ENCODE measurements at places on chromosomes 3 and 15.

DNA sequence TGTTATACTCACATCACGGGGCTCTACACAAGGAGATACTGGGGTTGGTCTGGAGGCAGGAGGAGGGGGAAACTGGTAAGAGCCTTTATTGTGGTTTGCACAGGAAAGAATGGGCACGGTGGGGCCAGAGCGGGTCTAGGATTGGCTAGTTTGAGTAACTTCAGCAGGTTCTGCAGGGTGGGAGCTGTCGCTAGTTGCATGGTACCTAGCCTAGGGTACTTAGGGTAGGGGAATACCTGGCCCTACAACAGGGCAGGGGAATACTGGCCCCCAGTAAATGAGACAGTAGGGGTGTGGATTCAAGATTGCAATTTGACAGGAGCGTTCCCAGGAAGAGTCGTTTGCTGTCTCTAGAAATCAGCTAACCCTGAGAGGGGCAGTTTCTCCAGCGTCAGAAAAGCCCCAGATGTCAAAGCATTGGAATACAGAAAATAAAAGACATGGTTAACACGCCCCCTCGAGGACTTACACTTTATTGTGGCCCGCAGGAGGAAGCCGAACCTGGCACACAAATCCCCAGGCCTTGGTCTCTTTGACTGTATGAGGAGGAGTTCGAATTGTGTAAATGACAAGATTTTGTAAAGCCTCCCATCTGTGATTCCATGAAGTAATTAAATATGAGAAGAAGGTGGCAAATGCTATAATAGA lies 32.0 kb downstream of the ST8SIA2 start:
- DNase-seq = no peak

GRCh38 chr3:119257654-119258410 lies 17.2 kb upstream of the B4GALT4 start:
- DNase-seq = no peak

DNA sequence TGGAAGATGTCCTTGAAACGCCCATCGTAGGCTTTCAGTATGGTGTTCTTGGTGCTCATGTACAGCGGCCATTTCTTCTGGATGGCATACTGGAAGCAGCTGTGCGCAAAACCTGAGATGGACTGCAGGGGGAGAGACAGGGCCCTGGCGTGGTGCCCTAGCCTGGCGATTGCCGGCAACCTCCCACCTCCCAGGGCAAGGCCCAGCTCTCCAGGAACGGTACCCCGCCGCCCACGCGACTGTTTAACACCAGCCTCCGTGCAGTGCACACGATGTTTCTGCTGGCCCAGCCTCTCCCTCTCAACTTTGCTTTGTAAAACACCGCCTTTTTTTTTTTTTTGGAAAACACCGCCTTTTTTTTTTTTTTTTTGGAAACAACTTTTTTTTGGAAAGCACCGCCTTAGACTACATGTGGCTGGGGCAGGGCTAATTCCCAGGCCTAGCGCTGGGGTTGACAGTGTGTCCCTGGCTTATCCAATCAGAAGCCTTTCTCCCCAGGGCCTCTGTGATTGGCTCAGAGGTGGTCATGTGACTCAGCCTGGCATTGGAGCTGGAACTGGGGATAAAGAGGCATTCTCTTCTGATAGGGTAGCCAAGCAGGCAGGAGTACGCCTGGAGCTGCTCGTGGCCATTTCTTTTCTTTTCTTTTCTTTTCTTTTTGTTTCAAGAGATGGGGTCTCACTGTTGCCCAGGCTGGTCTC lies 14.7 kb downstream of the IDH2 start:
- no peak for DNase-seq

- no peak for DNase-seq
Observed at GRCh38 chr3:89851974-89852621, 744.7 kb downstream of the EPHA3 start.

- DNase-seq = no peak
Observed at GRCh38 chr15:101707983-101708382, 16.3 kb downstream of the TARS3 start.

DNA sequence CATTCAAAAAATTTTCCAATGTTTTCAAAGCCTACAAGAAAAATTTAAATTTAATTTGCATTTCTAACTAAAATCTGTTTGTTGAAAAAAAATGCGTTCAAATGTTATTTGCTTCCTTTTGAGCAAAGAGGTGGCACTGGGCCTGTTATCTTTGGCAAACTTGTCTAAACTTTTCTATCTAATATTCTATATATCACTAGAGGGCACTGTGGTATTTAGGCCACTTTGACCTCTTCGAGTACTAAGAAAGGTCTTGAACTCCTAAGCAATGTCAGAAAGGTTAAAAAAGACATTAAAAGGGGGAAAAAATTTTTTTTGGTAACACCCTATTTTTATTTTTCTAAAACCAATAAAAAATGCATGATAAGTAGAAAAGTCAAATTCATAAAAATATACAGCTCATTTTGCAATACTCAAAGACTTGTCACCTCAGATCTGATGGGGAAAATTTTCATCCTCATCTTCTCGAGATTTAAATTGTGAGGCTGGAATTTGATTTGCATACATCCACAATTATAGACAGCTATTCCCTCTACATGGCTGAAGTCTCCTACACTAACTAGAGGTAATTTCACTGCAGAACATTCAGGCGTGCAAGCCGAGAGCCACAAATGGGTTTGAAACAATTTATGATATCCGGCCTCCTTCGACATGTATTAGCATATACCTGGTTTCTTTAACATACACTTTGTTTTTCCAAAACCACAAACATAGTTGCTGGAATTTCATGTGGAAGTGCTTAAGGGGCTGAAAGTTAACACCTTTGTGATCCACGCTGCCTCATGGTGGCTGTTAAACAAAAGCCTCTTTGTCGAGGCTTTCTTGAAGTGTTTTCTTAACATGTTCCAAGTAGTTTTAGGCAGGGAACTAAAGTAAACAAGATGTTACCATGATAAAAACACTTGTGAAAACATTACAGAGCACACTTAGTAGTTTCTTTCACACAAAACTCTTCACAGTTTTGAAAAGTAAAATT lies 576.4 kb downstream of the FOXP1 start:
- DNase-seq = peak; percentile 19

- no peak for DNase-seq
Observed at GRCh38 chr15:48411971-48412591, 80.9 kb downstream of the DUT start.

DNA sequence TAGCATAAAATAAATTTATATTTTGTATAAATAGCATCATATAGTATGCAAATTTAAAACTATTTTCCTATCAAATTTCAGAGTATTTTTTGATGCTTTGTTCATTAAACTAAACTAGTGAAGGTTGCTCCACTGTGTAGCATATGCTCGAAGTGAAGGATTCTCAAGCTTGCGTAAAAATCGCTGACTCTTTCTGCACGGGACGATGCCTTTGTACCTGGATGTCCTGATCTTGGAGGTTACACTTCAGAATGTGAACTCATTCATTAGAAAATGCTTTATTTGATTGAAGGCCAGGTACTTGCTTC lies 305.0 kb downstream of the WDR72 start:
- DNase-seq = no peak

- DNase-seq = peak; percentile 72
Observed at GRCh38 chr15:58770519-58770856, 614 bp upstream of the MINDY2 start.

DNA sequence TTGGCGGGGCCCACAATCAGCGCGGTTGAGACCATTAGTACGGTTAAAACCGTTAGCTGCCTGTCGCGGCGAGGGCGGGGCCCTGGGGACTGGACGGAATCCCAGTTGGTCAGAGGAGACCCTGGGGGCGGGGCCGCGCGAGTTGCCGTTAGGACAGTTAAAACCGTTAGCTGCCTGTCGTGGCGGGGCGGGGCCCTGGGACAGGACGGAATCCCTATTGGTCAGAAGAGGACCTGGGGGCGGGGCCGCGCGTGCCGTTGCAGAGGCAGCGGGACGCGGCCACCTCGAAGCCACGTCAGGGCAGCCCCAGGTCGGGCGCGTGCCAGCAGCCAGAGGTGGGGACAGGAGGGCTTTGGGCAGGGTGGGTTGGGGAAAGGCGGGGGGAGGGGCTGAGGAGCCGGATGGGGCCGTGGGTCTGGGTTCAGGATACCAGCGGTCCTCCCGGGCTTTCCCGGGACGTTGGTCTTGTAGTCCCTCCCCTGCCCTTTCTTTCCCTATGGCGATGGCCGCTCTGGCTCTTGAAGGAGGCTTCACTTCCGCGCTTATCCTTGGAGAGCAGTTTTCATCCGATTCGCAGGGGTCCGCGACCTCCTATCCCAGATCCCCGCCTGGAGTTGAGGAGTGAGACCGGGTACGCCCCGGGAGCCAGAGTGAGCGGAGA lies 28.0 kb downstream of the KLHDC8B start:
- DNase-seq = peak; percentile 35

GRCh38 chr15:29276366-29276765 lies 6.7 kb upstream of the NSMCE3 start:
- DNase-seq = no peak

- no peak for DNase-seq
Observed at GRCh38 chr15:58564981-58565380, 133.2 kb downstream of the LIPC start.

- DNase-seq = no peak
Observed at GRCh38 chr15:60652870-60653269, 173.9 kb upstream of the ICE2 start.

DNA sequence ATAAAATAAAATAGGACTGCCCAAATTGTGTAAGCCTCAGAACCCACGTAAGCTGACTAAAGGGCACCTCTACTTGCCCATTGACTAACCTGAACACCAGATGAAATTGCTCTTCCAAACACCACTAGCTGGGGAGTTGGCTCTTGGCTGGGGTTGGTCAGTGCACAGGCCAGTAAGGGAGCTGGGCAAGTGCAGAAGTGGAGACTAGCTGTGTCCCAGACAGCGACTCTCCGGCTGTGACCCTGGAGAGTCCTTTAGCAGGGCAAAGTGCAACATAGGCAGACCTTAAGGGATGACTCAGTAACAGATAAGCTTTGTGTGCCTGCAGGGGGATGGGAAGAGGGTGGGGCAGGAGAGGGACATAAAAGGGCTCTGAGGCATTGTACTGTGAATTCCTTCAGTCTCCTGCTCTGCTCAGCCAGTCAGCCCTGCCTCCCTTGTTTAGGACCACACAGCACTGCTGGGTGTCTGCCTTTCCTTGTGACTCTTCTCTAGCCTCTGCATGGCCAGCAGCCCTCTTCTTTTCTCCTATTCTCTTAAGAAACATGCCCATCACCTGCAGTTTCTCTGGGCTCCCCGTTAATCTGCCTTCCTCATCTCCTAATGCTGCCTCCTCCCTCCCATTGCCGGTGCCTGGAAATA lies 13.2 kb downstream of the NR1I2 start:
- no peak for DNase-seq

DNA sequence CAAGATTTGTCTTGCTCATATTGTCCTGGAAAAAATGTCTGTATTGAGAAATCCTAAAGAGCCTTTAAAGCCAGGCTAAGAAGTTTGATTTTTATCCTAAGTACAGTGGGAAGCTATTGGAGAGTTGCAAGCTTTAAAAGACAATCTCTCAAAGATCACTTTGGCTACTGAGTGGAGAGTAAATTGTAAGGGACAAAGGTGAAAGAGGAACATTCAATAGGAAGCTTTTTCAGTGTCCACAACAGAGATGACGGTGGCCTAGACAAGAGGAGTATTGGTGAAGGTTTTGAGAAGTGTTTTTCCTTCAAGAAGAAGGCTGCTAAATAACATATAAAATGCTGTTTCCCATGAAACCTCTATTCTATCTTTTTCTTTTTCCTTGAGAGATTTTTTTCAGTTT lies 249.5 kb upstream of the IL12A start:
- no peak for DNase-seq

GRCh38 chr3:170397685-170398084 lies 21.0 kb upstream of the CLDN11 start:
- DNase-seq = no peak

DNA sequence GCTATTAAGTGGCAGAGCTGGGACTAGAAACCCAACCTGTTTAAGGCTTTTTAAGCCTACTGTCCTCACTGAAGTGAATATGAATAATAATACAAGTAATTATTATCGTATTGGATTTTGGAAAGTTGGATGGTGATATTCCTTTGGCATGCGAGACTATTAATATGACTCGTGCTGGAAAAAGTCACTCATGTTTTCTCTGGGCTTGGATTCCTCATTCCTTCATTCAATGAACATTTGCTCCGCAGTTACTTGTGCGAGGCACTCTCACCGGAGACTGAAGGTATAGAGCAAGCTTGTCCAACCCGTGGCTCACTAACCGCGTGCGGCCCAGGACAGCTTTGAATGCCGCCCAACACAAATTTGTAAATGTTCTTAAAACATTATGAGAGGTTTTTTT lies 694 bp downstream of the PLAAT1 start:
- DNase-seq = no peak

Measured in G401 (cell line).